ENCODE measurements at places on chromosomes 1 and 21.

DNA sequence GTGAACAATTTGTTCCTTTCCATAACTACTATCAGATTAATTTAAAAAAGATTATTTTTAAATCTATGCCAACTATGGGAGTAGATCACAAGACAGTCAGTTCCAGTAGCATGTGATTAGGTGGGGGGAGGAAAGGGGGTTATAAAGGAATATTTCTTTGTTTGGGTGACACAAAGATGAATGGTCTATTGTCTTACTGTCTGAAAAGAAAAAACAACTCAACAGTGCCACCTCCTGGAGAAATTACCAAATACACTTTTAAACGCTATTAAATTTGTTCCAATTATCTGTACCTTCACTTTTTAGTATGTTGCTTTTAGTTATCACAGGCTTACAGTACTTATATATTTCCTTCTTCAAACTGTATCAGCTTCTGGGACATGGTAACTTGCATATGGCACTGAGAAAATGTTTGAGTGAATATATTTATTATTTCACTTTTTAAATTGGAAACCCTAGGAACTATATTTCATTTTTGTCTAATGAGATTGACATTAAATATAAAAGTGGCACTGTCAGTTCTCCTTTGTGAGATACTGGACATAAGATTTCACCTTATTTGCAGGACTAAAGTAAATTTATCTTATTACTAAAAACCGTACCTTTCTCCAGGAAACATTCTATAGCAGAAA lies 1.7 kb upstream of the SORT1 start:
- peak; percentile 83 for DNase-seq

GRCh38 chr1:87203904-87204303 lies 124.8 kb upstream of the LMO4 start:
- no peak for DNase-seq

GRCh38 chr1:41486371-41487125 lies 2.1 kb upstream of the EDN2 start:
- no peak for DNase-seq

DNA sequence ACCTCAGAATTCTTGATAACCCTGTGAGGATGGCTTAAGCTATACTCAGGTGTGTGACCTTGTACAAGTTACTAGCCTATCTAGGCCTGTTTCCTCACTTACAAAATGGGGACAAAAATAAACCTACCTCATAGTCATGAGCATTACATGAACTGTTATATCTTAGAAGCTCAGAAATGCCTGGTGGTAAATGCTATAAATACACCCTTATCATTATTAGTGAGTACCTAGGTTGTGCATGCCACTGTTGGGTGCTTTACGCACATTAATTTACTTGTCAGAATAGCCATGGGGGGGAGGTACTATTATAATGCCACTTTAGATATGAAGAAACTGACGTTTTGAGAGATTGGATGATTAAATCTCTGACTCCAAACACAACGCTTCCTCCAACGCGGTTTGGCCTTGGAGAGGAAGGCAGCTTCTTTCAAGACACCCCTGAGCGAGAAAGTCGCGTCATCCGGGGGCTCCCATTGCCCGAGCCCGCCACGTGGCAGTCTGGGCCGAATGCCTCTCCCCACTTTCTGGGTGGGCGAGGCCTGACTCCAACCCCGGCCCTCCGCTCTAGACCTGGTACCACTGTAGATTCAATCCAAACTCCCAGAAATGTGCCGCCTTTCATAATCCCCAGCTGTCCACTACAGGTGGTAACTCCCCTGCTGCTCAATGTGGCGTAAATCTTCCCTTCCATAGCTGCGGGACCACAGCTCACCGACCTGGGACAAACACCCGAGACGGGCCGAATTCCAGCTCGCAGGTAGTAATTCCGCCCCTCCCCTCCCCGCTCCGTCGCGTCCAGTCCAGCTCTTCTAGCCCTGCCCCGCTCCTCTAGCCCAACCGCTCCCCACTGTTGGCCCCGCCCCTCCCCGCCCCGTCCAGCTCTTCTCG lies 771 bp upstream of the RAD54L start:
- peak; percentile 79 for DNase-seq

DNA sequence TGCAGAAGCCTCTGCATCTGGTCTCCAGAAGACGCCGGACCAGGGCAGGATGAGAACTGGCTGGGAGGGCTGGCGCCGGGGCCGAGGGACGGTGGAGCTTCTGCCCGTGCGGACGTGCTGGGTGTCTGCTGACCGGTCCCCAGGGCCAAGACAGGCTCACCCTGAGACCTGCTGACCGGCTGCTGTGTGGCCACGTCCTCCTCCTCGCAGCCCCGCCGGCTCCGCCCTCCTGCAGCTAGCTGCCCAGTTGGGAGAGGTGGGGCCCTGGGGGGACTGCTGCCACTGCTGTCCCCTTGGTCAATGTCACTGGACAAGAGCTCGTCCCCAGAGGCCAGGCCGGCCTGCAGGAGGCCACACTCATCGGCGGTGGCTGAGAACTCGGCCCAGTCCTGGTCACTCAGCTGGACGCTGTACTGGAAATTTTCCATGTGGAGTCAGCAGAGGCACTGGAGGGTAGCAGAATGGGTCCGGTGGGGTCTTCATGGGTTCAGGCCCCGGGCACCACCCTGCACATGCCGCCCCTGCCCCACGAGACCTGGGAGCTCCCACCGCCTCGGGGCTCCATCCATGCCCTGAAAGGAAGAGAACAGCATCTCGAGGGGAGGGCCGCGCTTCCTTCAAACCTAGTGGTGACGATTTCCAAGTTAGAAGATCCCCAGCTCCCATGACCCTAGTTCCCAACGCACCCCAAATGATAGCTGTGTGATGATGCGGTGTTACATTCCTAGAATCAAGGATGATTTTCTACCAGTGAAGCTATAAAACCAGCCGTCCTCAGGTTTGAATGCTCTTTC lies 1.1 kb downstream of the PERM1 start:
- no peak for DNase-seq

DNA sequence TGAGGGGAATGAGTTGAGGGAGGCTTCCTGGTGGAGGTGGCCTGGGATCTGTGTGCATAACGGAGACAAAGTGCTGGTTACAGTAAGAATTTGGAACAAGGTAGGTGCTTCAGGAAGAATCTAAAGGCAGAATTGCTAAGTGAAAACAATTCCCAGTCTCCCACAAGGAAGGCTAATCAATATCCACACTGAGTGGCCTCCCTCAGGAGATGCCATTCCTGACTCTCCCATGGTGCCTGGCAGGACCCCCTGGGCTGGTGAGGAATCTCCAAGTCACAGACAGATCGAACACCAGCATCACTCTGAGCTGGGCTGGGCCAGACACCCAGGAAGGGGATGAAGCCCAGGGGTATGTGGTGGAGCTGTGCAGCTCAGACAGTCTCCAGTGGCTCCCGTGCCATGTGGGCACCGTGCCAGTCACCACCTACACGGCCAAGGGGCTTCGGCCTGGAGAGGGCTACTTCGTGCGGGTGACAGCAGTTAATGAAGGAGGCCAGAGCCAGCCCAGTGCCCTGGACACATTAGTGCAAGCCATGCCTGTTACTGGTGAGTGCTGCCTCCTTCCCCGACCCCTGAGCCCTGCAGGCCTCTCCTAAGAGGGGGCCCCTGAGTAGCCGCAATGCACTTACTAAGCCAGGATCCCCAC lies 30.7 kb downstream of the IGFN1 start:
- DNase-seq, result no peak

- DNase-seq, result no peak
Observed at GRCh38 chr1:223872308-223872901, 26.7 kb upstream of the TP53BP2 start.

DNA sequence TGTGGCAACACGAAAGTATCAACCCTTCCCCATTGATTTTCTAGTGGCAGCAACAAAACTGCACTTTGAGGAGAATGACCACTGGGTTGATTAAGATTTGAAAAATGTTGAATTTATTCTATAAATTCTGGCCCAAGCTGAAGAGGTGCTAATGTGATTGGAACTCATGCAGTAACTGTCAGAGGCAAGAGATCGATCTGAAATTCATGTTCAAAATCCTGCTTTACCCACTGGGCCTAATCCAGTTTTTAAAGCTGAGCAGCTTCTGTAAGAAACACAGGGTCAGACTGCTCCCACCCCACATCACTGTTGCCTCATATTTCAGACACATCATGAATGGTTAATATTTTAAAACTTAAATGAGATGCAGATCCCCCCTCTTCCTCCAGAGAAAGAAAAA lies 617.5 kb upstream of the BEND5 start:
- DNase-seq, result no peak

DNA sequence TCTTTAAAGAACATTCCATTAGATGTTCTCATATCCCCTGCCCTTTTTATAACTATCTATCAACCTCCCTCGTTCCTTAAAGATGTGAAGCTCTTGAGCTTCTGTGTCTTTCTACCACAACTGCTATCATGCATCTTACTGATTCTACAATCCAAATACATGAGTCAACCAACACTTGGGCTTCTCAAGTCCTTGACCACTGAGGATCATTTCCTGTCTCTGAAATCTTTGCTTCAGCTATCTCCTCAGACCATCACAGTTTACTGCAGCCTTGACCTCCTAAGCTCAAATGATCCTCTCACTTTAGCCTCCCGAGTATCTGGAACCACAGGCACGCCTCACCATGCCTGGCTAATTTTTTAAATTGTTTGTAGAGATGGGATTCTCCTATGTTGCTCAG lies 75.2 kb downstream of the FMO4 start:
- DNase-seq, result no peak

- DNase-seq, result no peak
Observed at GRCh38 chr1:229169399-229169798, 101.5 kb upstream of the RAB4A start.

DNA sequence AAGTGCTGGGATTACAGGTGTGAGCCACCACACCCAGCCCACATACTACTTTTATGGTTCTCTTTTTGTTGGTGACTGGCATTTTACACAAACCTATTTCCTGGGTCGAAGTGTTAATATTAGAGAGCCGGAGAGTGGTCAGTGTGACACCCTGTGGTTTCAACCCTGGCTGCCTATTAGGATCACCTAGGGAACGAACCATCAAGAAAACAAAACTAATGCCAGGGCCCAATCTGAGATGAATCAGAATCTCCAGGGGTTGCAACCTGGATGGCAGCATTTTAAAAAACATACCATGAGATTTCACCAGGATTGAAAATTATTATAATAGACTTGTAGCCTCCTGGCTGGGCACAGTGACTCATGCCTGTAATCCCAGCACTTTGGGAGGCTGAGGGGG lies 6.1 kb downstream of the MRPS21 start:
- DNase-seq, result no peak

GRCh38 chr1:118983558-118984041 lies 4.5 kb downstream of the TBX15 start:
- no peak for DNase-seq

DNA sequence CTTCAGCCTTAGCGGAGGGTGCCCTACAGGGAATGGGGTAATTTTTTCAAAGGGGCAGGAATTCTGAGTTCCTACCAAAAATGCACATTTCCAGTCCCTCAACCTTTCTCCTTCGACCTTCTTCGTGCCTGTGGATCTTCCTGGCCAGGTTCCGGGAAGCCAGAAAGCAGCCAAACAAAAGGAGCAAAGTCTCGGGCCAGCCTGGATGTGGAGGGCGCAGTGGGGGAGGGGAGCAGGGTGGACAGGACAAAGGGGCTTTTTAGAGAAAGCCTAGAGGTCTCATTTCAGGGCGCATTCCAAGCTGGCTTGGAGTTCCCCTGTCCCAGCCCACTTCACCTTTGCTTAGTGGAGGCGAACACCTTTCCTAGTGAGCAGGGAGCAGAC lies 2.9 kb upstream of the INAVA start:
- no peak for DNase-seq

- peak; percentile 81 for DNase-seq
Observed at GRCh38 chr1:50959303-50959912, 659 bp downstream of the FAF1 start.

- DNase-seq, result no peak
Observed at GRCh38 chr1:4175566-4176405, 275.7 kb upstream of the C1orf174 start.

DNA sequence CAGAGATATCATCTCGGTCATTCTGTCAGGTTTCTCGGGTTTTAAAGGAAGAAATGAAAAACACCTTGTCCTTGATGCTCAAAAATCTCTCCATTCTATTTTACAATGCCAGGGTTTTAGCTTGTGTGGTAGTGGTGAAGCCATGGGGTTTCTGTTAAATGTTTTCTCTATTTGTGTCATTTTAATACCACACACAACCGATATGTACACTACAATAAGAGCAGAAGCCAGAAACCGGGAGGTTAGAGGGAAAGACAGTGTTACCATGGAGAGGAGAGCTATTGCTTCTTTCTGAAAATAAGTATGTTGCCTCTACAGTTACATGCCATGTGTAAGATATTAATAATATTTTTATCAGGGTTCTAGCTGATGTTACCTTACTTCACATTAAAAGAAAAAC lies 2.8 kb downstream of the SLC35D1 start:
- DNase-seq, result no peak

- DNase-seq, result peak; percentile 57
Observed at GRCh38 chr1:109669246-109669948, 1.5 kb downstream of the GSTM2 start.

GRCh38 chr1:33168556-33169289 lies 13.1 kb downstream of the TRIM62 start:
- DNase-seq, result no peak

- no peak for DNase-seq
Observed at GRCh38 chr1:41023279-41023990, 1.9 kb upstream of the SLFNL1 start.

DNA sequence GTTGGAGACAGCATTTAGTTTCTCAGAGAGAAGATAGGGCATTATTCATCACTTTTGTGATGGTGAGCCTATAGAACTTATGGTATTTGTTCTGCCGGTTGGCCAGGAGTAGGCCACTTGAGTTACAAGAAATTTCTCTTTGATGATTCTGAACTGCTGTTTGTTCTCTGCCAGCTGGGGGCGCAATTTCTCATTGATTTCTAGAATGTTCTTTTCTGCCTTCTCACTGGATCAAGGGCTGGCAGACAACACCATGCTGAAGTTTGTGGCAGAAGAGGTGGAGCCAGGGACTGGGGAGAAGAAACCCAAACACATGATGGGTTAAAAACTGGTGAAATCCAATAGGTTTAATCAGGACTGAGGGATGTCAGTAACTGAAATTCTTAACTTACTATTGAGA lies 360.6 kb downstream of the FAM72C start:
- DNase-seq, result no peak

- no peak for DNase-seq
Observed at GRCh38 chr1:223008808-223009207, 134.2 kb downstream of the TLR5 start.

- no peak for DNase-seq
Observed at GRCh38 chr1:176959191-176959820, 205.2 kb downstream of the ASTN1 start.

DNA sequence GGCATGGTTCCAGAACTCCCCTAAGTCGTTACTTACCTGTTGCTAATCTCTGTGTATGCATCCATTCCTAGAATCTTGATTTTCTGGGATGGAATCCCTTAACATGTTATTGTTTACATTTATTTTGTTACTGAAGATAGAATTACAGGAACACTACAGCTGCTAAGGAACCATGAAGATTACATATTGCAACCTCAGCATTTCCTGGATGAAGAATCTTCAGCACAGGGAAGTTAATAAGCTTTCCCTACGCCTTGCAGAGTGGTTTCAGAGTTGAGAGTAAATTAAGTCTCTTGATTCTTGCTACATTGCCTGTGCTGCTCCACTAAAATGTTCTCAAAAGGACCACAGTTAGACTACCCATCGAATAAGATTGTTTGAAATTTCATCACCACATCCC lies 31.4 kb upstream of the GBP6 start:
- DNase-seq, result no peak

- no peak for DNase-seq
Observed at GRCh38 chr1:53350853-53351767, 23.2 kb upstream of the LRP8 start.

- no peak for DNase-seq
Observed at GRCh38 chr1:239617259-239617658, 230.9 kb downstream of the CHRM3 start.

- DNase-seq, result no peak
Observed at GRCh38 chr21:36889401-36889800, 77.1 kb downstream of the HLCS start.

All from common myeloid progenitor, CD34-positive (primary cell).